Cardiac fibroblast (primary cell): ENCODE measurements at places on chromosomes 4 and X.

DNA sequence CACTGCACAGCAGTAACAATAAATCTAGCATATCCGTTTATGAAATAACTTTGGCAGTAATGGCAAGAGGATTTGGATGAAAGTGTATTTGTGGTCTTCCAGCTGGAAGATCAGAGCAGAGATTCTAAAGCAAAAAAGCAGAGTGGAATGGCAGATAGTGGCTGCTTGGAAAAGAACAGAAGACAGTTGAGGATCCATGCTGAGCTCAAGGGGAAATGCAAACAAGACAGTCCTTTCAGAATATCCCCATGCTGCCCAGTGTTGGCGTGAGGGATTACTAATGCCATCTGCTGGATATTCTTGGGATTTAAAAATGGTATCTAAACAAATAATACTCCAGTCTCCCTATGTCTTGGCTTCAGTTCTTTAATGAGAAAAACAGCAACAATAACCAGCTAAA, 629.1 kb upstream of the ATOH1 start:
- DNase-seq, result peak; percentile 54

DNA sequence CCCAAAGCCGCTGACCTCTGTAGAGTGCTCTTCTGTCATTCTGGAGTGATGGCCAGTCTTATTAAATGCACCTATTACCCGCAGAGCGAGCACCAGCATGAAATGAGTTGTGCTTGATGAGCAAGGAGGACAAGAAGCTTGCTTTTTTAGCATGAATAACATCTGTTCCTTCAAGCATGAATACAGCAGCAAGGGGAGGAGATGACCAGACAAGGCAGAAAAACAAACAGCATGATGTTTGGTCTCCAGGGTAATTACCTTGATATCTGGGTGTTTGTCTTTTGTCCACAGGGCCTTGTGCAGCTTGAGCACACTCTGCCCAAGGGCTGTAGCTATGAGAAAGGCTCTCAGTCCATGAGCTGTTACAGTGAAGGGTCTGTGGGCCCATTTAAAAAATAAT, 324.8 kb upstream of the DDX53 start:
- DNase-seq, result no peak

DNA sequence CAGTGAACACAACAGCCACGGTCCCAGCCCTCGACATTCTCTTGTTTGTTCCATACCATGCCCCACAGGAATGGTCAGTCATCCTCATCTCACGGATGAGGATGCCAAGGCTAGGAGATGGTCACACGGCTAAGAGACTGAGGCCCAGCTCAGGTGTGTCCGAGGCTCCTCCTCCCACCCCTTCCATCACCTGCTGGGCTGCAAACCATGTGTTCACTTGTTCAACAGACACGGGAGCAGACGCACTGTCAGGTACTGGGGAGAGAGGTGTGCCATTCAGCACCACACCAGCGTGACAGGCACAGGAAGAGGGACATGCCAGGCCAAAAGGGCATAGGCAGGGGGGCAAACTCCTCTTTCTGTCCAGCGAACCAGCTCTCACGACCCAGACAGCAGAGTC, 45.9 kb downstream of the ABLIM2 start:
- DNase-seq, result no peak

DNA sequence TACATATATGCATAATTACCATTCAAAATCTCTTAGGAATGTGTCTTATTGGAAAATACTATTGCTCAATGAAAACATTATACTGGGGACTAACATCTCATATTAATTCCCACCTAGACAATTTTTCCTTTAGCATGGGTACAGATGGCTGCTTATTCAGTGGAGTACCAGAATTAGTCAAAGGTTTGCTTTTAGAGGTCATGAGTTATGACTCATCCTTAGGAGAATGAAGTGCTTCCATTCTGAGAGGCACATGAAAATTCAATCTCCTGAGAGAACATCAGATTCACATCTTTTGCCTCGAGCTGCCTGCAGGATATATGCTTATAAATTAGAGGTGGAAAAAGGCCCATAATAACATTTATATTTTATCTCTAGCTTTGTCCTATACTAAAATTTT, 378.0 kb upstream of the DMD start:
- no peak for DNase-seq

DNA sequence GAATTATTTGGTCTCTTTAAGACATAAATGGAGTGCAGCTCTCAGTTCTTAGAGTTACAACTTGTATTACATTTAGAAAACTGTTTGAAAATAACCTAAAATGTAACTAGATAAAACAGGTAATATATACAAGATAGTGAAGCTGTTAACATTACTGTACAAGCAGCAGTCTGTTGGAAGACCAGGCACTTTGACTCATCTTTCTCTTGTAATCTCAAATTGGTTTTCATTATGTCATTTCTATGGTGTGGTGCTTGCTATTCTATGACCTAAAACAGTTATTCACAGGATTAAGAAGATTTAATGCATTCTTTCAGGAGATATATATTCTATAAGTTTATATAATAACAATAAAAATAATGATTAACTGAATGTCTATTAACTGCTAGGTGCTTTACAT, 282.5 kb upstream of the PITX2 start:
- no peak for DNase-seq

DNA sequence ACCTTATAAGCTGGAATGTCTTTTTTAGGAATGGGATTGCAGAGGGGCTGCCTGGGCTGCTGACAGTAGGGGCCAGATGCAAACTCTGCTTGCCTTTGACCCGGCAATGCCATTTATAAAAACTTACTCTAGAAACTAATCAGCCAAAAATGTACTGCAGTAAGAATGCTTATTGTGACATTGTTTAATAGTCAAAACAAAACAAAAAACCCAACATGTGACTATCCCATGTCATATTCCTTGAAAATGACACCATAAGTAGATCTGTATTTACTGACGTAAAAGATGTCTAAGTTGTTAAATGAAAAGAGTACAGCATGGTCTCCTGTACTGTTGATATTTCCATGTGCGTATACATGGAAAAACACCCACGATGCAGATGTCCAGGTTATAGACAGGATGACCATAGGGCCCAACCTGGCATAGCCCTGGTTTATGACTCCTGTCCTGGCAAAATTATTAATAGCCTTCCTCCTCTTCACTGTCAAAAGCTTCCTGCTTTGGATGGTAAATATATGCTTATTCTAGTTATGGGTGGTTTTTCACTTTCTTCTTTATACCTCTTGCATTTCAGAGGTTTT, 138.9 kb downstream of the PTTG2 start:
- DNase-seq, result peak; percentile 74

DNA sequence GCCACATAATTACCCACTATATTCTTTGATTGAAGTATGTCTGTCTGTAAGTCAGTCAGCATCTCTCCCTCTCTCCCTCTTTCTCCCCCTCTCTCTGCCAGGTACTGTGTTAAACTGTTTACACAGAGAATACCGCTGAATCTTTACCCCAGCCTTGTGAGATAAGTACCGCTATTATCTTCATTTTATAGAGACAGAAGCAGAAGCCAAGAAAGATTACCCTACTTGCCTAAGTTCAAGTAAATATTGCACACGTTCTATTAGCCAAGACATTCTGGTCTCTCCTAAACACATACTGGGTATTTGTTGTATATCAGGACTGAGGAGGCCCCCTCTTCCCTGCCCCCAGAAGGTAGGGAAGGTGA, 695 bp upstream of the GPR101 start:
- no peak for DNase-seq
